ENCODE measurements at places on chromosomes 5 and 9.
A peak's percentile ranks its signal among the peaks of the same experiment; 100 is the strongest.

DNA sequence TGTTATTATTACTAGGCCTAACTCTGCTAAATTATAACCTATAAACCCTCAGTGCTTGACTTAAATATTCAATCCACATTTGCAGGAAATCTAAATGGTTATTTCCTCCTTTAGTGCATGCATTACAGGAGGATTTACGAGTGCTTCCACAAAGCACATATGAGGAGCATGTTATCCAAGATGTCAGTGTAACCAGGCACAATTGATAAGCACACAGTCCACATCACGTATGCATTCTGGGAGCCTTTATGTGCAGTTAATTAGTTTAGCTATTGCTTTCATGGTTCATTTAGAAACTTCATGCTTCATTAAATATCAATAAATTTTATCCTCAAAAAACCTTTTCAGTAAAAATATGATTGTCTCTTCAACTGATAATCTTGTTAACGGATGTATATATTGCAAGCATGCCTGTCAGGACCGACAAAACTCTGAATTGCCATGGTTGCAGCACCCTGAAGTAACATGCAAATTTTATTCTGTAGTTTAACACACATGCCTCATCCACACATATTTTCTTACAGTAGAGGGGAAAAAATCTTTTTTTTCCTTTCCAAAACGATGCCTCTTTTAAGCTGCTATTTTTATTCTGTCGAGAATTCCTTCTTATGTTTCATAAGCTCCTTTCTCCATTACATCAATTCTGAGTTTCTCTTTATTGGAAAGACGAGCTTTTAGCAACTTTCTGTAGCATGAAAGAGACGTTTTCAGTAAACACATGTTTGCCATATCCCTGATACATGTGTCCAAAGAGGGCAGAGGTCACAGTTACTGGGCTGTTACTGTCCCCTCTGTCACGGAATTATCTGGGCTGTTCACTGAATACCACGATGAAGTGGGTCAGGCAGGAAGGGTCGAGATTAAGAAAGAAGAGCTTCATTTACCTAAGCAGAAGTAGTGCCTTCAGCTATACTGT lies 142.0 kb downstream of the GLIS3 start:
- no peak for DNase-seq

- DNase-seq: no peak
Observed at GRCh38 chr5:137808503-137809135, 54.5 kb upstream of the HNRNPA0 start.

DNA sequence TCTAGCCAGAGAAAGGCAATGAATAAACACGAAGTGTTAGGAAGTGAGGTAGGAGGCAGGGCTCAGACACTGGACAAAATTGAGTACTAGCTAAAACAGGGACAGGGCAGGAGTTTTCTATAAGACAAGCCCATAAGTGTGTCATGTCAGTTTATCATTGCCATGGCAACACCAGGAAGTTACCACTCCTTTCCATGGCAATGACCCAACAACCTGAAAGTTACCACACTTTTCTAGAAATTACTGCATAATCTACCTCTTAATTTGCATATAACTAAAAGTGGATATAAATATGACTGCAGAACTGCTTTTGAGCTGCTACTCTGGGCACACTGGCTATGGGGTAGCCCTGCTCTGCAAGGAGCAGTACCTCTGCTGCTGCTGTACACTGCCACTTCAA lies 442.5 kb upstream of the COX7C start:
- DNase-seq: no peak

- DNase-seq: peak; percentile 93
Observed at GRCh38 chr9:6080154-6080716, 64.8 kb upstream of the RANBP6 start.

GRCh38 chr9:72383978-72384709 lies 19.1 kb upstream of the ZFAND5 start:
- DNase-seq: no peak

- no peak for DNase-seq
Observed at GRCh38 chr9:77981332-77981731, 50.3 kb downstream of the GNAQ start.

GRCh38 chr5:128252196-128252595 lies 168.6 kb downstream of the SLC12A2 start:
- DNase-seq: no peak

DNA sequence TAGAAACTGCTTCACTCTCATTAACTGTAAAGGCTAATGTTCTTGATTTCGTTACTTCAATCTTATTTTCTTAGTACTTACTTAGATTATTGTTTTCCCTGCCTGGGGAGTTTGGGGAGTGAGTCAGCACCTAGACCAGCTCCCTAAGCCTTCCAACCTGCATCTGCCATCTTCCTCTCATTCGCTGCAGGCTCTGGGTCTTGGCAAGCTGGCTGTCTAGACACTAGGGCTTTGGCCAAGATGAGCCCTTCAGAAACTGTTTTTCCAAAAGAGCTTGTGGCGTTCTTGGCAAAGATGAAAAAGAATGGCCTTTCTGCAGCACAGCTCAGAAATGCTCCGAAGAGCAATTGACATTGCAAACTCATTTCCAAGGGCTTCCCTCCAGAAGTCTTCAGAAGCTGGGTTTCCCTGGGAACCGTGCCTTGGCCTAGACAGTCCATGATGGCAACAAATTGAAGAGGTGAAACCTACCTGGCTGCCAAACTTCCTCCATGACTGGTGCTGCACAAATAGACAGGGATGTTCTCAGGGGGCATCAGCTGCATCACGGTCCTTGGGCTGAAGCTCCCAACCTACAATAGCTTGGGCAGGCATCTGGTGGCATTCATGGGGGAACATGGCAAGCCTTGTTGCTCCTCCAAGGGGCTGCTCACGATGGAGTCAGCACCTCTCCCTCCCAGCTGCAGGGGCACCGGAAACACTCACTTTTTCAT lies 76.6 kb downstream of the NSUN2 start:
- no peak for DNase-seq

- no peak for DNase-seq
Observed at GRCh38 chr5:176788941-176789872, 21.2 kb upstream of the UNC5A start.

DNA sequence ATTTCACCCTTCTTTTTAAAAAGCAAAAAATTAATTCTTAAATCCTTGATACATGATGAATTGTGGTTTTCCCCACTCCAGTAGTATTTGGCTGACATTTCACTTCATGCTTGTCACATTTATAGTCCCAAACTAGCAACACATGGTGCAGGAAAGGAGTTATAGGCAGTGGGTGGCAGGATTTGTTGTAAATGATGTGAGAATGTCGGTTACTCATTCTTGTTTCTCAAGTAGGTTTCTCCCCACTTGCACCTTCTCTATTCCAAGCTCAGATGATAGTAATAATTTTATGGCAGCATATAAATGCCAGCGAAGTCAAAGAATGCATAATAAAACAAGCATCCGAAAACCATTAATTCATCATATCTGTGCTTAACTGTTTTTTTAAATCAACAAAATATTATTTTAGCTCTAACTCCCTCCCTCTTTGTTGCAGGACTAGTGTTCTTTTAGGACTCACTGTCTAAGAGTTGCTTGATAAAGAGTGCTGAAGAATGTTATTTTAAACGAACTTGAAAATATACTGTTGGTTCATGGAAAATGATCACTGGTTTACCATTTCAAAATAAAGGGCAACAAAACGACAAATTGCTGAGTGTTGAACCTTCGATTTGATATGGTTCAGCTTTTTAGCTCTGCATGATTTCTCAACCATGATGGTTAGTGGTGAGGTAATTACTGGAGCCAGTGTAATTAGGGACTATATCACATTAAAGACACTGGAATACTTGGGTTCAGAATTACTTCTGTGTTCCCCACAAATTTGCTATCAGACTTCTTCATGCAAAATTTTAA lies 88.1 kb upstream of the ADAMTSL1 start:
- no peak for DNase-seq

- peak; percentile 47 for DNase-seq
Observed at GRCh38 chr9:21995666-21996398, 1.2 kb downstream of the CDKN2B-AS1 start.

DNA sequence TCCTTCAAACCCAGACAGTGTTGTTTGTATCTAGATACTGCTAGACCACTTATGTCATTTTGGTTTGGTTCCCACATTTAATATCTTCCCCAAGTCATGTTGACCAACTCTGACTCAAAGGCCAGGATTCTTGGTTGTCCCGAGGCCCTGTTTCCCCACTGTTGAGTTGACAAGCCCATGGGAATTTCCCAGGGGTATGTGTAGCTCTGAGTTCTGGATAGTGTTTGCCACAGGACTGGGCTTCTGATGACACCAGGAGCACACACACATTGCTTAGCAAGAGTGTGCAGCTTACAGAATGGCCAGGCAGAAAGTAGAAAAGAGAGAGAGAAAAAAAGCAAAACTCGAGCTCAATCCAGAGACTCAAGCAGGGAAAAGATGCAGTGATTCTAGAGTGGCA lies 214.4 kb downstream of the NXNL2 start:
- DNase-seq: no peak

DNA sequence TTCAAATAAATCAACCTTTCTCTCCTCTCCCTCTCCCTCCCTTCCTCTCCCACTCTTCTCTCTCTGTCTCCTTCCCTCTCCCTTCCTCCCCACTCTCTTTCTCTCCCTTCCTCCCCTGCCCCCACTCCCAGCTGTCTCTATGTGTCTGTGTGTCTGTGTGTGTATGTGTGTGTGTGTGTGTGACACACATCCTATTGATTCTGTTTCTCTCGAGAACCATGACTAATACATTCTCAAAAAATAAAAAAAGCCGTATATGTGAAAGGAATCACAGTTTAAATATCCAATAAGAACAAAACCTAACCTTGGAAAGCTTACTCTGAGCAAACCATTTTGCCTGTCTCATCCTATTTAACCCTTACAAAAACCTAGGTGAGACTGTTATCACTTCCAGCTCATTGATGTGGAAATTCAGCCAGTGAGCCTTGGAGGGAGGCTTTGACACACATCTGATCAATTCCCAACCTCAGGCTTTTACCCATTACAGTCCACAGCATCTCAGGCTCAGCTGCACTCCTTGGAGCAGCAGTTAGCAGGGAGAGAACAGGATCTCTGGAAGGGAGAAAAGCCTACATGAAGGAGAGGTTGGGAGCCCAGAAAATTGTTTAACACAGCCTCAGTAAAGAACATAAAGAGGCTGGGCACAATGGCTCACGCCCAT lies 8.3 kb downstream of the HSD17B3 start:
- DNase-seq: no peak

DNA sequence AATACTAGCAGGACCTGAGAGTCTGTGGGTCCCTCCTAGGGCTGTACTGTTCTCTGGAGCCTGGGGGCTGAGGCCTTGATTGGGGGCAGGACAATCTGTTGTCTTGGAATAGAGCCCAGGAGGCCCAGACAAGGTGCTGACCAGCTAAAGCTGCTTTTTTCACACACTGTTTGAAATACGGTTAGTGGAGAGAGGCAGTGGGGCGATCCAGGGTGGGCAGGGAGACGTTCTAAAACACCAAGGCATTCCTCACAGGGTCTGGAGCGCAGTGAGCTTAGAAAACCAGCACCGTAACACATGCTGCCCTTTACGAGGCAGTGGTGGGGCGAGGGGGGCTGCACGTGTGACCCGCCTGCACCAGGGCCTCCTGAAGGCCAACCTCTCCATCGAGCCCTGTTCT lies 55.1 kb downstream of the EHMT1 start:
- no peak for DNase-seq

GRCh38 chr9:135975834-135976233 lies 14.7 kb upstream of the UBAC1 start:
- no peak for DNase-seq

GRCh38 chr5:50595199-50595598 lies 71.2 kb upstream of the PARP8 start:
- no peak for DNase-seq

GRCh38 chr9:123344192-123344949 lies 11.6 kb upstream of the CRB2 start:
- no peak for DNase-seq

DNA sequence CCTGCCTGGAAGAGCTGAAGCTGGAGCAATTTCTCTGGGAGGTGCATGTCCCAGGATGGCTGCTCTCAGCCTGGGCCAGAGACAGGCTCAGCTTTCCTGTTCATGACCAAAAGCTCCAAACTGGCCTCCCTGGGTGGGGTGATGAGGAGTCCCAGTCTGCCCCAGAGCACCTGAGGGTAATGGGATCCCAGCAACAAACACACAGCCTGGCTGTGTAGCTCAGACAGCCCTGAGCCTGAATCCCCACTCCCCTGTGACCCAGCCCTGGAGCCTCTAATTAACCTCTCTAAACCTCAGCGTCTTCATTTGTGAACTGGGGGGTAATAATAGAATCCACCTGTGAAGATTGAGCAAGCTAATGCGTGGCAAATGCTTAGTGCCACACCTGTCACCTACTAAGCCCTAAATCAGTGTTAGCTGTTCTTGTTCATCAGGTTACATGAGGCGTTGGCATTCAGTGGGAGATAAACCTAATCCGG lies 67.5 kb downstream of the HSPA4 start:
- DNase-seq: no peak

DNA sequence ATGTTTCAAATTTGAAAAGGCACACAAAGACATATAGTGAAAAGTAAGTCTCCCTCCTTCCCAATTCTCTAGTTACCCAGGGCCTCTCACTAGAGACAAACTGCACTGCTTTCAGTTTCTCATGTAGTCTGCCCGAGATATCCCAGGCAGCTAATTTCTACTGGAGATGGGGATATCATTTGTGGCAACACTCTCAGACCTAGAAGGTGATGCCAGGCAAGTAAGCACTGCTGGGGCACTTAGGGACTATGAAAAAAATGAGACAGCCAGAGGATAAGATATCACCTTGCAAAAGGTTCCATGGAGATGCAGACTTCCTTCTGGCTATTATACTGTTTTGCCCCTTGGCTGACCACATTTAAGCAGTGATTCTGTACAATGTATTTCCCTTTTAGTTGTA lies 12.6 kb downstream of the SIL1 start:
- DNase-seq: no peak

DNA sequence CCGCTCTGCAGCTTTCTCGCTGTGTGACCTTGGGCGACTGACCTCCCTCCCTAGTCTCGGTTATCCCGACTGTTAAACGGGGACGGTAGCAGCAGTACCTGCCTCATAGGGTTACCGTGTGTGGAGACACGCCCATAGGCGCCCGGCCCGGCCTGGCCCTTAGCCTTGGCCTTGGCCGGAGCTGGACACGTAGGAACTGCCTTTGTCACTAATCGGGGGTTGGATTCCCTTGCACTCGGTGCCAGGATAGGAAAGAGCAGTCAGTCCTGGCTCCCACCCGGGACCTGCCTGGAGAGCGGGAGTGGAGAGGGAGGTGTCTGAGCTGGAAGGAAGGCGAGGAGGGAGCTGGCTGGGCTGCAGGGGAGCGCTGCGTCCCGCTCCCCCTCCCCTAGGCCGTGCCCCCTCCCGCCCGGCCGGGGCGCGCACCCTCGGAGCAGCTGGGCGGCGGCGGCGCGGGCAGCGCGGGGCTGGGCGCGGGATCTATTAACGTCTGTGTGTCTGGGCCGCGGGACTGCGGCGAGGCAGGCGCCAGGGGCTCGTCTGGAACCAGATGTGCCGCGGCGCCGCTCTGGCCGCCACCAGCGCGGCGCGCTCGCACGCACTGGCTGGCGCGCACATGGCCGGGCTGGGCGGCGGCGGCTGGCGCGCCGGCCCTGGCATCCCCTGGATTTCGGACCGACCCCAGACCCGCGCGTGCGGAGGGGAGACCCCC lies 31.7 kb downstream of the PRRX2 start:
- DNase-seq: peak; percentile 73
